MG63 (cell line): ENCODE measurements at places on chromosomes 4 and X.
A peak's percentile ranks its signal among the peaks of the same experiment; 100 is the strongest.

- DNase-seq: no peak
Measured at GRCh38 chrX:63652086-63652765, 132.8 kb downstream of the ARHGEF9 start.

GRCh38 chr4:97013711-97014110, 1129.6 kb downstream of the STPG2 start:
- no peak for DNase-seq

- no peak for DNase-seq
Measured at GRCh38 chrX:67601771-67602170, 58.0 kb downstream of the AR start.

DNA sequence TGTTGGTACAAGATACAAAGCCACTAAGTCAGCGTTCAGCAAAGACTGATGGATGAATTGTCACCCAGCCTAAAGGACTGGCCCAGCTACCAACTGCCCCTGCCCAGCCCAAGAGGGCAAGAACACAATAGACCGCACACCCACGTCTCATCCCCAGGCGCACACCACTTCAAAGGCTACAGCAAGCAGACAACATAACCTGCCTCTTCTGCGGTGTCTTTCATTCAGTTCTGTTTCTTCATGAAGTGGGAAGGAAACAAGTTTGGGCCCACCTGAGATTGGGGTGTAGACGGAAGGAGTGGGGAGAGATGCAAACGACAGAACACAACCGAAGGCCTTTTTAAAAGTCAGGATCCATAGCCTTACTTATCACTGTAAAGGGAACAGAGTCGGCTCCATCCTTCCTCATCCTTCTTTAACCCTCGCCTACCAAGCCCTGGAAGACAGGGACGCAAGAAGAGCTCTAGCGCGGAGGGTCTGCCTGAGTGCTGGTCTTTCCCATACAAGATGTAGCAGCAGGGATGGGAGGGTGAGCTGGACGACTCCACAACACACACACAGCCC, 691 bp downstream of the SCARB2 start:
- no peak for DNase-seq

GRCh38 chr4:142281999-142282398, 564.1 kb downstream of the INPP4B start:
- DNase-seq: no peak

GRCh38 chr4:119028296-119028695, 107.3 kb upstream of the MYOZ2 start:
- DNase-seq: no peak

- no peak for DNase-seq
Measured at GRCh38 chr4:15692602-15693001, 10.3 kb upstream of the BST1 start.

GRCh38 chrX:97308171-97308570, 424.5 kb downstream of the RPA4 start:
- DNase-seq: no peak

DNA sequence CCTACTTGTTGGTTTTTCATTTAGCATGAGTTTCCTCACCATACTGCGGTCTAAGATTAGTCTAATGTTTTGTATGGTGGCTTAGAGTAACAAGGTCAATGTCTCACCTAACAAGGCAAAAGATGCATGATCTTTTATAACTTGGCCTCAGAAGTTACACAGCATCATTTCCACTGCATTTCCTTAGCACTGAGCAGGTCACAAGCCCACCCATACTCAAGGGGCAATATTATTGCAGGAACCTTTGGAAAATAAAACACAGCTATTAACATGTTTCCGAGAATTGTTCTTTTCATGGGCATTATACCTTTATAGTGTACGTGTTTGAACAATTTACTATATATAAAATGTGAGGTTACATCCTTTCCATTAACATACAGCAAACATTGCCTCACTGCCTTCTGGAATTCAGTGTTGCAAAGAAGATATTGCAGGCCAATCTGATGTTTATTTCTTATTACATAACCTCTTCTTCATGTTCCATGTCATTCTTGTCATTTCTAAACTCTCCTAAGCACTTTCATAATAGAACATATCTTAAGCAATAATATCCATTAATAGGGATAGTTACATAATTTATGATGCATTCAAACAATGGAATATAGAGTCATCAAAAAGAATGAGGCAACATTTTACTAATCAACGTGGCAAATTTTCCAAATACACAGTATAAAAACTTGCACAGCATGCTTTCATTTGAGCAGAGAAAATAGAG, 153.8 kb downstream of the AREG start:
- no peak for DNase-seq

GRCh38 chr4:96912716-96913115, 1072.8 kb downstream of the PDHA2 start:
- no peak for DNase-seq

DNA sequence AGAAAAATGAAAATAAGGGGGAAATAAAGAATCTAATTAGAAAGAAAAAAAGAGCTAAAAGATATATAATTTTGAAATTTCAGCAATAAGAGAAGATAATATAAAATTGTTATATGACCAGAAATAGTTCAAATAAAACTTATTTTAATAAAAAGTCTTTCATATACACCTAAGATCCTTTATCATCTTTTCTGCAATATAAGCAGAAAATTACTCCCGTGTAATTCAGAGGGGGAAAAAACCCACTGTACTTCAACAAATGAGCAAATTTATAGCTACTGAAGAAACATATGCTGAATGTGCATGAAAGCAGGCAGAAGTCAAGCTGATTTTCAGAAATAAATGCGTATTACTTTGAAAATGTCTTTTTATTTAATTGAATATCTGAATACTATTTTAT, 771.3 kb downstream of the FAT4 start:
- DNase-seq: no peak

DNA sequence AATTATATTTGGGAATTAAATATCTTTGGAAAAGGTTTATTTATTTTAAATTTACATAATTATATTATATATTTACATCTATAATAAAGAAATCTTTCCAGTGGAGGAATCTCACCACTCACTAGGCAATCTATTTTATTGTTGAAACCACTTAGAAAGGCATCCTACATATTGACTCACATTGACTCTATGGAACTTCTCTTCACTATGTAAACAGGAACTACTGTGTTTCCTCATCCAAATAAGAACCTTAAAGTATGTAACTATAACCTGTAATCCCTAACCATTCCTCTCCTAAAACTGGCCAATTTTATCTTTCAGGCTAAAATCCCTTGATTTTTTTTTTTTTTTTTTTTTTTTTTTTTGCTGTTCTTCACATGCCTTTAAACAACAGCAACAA, 268.7 kb downstream of the MAPK10 start:
- no peak for DNase-seq

DNA sequence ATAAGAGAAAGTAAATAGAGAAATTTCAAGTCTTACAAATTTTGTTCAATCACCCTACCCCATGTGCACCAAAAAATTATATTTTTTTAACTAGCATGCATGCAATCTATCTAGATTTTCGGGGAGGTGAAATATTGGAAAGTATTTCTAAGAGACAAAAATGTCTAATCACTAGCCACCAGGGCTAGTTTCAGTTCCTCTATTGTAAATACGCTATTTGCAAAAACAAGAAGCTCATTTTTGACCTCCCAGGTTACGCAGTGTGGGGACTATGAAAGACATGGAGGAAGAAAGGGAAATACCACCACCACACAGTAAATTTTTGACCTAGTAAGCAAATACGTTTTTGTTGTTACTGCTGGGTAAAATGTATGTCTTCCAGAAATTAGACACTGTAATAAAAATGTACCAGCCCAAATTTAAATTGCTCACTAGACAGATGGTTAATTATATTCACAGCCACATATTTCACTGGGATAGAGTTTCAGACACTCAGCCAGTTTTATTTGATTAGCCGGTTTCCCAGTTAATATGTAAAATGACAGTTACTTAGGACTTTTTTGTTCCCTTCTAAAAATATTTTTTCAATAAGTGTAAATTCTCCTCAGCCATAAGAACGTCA, 2.2 kb downstream of the NEXMIF start:
- DNase-seq: no peak

- DNase-seq: peak; percentile 4
Measured at GRCh38 chr4:186644737-186645261, 78.9 kb downstream of the FAT1 start.

GRCh38 chr4:87108142-87108546, 112.3 kb downstream of the KLHL8 start:
- peak; percentile 60 for DNase-seq

- no peak for DNase-seq
Measured at GRCh38 chrX:154444755-154445246, 860 bp downstream of the FAM50A start.

DNA sequence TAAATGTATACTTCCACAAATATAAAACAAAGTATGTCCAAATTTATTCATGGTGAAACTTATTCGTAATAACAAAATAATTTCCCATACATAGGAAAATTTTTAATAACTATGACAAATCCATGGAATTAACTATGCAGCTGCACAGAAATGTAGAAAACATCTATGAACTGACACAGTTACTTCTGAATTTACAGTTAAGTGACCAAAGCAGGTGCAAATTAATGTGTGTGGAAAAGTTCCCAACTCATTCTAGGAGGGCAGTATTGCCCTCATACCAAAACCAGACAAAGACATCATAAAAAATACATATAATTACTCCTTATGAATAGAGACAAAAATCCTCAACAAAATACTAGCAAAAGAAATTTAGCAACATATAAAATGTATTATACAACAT, 12.5 kb downstream of the LDOC1 start:
- no peak for DNase-seq

- no peak for DNase-seq
Measured at GRCh38 chr4:155197757-155198156, 10.7 kb upstream of the NPY2R start.

GRCh38 chrX:64885850-64886249, 90.4 kb downstream of the ZC4H2 start:
- no peak for DNase-seq

DNA sequence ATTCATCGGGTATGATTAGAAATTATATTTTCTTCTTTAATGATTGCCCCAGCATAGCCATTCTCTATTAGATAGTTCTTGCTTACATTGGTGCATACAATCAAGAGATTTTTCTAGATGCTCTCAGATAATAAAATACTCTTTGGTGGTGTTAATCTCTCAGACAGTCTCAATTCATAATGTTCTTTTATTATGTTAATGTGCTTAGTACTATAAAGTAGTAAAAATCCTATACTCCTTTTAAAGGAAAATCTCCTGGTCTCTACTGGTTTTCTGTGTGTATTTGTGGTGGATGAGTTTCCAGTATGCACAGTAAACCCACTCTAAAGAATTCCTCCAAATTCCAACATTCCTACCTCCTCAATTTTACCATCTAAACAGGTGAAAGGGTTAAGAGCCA, 203.5 kb downstream of the FAT4 start:
- no peak for DNase-seq

DNA sequence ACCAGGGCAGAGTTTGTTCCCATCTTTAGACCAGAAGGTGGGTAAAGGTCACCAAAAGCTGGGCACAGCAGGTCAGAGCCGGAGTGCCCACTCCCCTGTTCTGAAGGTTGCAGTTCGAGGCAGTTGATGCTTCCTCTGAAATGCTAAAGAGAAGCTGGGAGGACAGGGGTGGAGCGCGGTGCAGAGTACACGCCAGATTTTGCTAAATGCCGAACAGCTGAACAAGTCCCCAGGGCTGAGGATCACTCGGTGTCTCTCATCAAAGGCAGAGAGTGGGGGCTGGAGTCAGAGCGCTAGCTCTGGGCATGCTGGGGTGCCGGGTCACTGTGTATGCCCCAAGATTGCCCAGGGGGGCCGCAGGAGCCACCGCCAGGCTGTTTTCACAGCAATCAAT, 197.0 kb downstream of the BCOR start:
- no peak for DNase-seq

DNA sequence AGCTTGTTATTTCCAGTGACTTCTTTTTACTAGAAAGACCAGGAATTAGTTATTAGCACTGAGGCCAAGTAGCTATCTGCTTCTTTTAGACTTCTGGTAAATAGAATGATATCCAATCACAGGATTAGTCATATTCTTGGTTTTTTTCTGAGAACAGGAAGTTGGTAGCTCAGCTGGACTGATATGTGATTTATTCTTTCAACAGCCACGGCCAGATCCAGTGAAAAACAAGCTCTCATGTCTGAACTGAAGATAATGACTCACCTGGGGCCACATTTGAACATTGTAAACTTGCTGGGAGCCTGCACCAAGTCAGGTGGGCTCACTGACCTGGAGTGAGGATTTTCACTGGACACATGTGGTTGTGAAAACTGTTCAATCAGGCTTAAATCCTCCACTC, 48.6 kb downstream of the PDGFRA start:
- DNase-seq: peak; percentile 72

- DNase-seq: no peak
Measured at GRCh38 chr4:173626277-173626676, 96.2 kb upstream of the HAND2 start.

- no peak for DNase-seq
Measured at GRCh38 chrX:6203462-6204215, 25.0 kb downstream of the NLGN4X start.

GRCh38 chrX:117808426-117808825, 308.2 kb downstream of the KLHL13 start:
- DNase-seq: no peak

DNA sequence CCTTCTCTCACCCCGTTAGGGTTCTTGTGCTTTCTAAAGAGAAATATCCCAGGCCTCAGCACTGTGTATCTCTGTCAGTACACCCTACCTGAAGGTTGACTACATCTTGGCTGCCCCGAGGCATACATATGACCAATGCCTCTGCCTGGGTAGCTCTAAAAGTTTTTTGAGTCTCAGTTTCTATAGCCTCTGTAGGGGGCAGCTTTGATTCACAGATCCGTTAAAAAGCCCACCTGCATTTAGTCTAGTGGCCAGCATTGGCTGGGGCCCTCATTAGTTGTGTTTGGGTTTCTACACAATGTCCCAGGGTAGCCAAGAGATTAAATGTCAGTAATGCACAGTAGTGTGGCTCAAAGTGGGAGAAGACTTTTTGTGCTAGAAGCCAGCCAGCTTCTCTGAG, 151.1 kb downstream of the CFAP299 start:
- DNase-seq: no peak

- no peak for DNase-seq
Measured at GRCh38 chrX:68398291-68398690, 35.0 kb downstream of the OPHN1 start.

- DNase-seq: no peak
Measured at GRCh38 chr4:3186609-3187008, 62.4 kb upstream of the MSANTD1 start.

- DNase-seq: peak; percentile 20
Measured at GRCh38 chr4:188171551-188171950, 32.3 kb downstream of the TRIML1 start.

DNA sequence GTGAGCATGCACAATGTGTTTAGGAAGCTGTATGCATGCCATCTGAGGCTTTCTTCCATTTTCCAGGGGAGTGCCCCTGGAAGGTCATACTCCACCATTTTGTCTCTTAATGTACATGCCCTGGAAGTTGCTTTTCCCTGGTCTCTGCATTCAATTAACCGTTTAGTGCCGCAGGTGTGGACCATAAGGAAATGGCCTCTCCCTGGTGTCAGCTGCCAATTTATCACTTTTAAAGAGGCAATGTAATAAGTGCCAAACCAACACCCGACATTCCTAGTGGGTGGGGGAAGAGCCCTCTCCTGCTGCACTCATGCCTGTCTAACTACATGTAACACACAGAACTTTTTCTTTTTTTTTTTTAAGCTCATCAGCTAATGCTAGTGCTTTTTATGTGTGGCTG, 7.1 kb upstream of the BST1 start:
- DNase-seq: no peak
